Activated CD8-positive, alpha-beta T cell treated with anti-CD3 and anti-CD28 coated beads for 36 hours (primary cell): ENCODE measurements at places on chromosomes 11 and 22.
A peak's percentile ranks its signal among the peaks of the same experiment; 100 is the strongest.

DNA sequence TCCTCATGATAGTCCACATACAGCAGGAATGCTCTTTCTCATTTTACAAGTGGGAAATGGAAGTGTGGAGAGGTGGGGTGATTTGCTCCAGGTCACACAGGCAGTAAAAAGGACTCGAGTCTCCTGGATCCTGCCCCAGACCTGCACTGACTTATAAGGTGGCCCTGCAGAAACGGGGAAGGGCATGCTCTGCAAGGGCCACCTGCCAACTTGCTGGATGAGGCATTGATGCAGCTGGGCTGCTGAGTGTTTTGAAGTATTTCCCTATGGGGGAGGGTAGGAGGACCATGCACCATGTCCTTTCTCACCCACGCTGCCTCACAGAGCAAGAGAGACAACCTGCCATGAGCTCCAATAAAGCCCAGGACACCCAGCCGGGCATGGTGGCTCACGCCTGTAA lies 36.9 kb downstream of the OR6Q1 start:
- no peak for DNase-seq

DNA sequence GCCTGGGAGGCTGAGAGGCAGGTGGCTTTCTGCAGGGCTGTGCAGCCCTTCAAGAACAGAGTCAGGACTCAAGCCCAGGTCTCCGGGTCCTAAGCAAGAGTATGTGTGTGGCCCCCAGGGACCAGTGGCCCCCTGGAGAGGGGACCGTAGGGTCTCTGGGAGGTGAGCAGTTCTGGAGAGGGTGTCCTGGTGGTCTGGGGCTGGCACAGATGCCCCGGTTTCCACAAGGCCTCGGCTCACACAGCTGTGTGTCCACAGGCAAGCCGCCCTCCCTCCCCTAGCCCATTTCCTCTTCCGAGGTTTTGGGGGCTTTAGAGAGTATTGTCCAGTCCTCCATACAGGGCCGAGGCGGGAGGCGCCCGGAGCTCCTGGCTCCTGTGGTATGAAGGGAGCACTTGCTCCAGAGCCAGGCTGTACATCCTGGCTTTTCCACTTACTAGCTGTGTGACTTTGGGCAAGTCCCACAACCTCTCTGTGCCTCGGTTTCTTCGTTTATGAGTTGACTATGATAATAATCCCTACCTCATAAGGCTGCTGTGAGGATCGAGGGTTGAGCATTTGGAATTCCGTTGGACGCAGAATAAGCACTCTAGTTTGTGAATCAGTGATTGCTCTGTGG lies 3.4 kb upstream of the RPS19BP1 start:
- DNase-seq = no peak

- DNase-seq = peak; percentile 87
Observed at GRCh38 chr11:133966921-133967598, 10.3 kb upstream of the IGSF9B start.

DNA sequence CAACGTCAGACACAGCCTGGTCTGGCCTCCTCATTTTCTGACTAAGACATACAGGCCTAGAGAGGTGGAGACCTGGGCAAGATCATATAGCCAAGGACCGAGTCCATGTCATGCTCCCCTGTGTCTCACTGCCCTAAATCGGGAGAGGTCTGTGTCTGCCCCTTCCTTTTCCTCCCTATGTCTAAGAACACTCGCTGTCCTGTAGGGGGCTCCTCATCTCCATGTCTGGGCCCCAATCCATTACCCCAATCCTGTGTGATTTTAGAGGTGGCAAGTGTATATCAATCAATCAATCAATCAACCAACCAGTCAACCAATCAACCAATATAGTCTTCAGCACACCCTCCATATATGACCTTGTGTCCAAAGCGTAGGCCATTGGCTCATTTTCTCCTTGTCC lies 125.7 kb downstream of the KIRREL3 start:
- DNase-seq = no peak

GRCh38 chr11:109309153-109309552 lies 112.8 kb upstream of the C11orf87 start:
- no peak for DNase-seq

- DNase-seq = no peak
Observed at GRCh38 chr22:20951932-20952380, 15.1 kb upstream of the AIFM3 start.

DNA sequence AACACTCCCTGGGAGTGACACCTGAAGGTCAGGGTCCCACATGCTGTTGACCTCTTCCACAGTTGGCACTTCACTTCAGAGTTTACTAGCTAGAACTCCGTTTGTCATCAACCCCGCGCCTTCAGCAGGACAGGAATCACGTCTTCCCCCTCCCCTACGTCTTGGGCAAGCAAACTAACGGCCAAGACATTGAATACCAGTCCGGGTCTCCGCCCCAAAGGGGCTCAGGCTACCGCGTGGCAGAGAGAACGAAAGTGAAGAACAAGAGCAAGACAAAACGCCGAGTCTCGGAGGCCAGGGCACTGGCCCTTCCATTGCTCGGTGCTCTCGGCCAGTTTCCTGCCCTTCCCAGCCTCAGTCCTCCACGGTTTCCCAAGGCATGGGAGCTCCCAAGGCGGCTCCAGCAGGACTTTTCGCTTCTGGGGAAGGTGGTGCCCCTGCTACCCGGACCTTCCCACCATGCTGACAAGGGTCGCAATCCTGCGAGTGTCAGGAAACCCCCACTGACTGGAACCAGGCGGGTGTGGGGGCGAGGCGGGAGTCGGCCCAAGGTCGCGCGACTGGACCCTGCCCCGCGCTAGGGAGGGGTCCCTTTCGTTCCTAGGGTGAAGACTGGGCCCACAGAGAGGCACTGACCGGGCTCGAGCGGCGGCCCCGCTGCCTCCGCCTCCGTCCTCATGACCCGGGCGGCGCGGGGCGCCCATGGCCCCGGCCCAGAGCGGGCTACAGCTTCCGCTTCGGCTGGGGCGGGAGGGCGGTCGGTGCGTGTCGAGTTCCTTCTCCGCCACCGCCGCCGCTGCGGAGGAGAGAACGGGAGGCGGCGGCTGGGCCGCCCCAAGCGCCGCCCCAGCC lies at the start of gene GUCD1:
TSS of gene GUCD1 (minus strand) at position 826 of the 852 bp plus-strand sequence. CDS start at position 679, 147 bp downstream.
- DNase-seq = peak; percentile 51

DNA sequence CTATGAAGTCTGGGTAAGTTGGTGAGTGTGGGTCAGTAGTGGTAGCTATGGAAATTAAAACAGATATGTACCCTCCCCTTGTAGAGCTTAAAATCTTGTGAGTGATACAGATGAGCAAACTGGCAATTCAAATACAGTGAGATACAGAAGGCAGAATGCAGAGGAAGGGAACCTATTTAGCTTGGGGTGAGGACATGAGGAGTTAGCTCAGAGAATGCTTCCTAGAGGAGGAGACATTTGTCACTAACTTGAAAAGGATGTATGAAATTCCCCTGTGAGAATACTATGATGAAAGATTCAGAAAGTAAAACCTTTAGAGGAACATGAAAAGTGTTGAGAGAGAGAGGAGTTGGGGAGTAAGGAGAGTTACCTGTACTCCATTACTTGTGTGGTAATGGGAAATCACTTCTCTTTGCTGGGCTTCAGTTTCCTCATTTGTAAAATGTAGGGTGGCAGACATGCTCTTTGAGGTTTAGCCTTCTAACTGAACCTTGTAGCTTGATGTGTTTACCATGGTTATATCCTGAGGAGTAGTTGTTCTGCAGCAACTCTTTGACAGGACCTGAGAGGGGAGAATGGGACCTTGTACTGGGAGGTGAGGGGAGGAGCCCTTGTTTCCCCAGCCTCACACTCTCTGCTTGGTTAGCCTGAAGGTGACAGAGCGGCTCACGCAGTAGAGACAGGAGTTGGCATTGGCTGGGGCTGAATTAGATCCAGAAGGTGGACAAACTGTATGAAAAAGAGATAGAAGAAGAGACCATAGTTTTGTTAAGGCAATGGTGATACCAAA lies 17.9 kb downstream of the SWAP70 start:
- DNase-seq = no peak

DNA sequence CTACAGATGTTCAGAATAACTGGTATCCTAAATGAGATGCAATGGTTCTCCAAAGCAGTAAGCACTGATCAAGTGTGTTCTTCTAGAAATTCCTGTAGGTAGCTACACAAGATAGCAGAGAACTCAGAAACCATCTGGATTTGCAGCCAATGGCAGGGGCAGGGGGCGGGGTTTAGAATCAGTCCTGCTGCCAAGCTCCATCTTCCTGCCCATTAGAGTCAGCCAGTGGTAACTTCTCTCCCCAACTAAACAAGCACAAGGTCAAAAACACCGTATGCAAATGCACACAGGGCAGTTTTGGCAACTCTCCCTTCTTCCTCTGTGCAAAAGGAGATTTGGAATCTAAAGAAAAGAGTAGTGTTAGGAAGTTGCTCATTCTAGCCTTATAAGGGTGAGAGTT lies 237.5 kb upstream of the CCDC90B start:
- DNase-seq = no peak

GRCh38 chr11:45616802-45617549 lies 48.4 kb downstream of the CHST1 start:
- DNase-seq = no peak

DNA sequence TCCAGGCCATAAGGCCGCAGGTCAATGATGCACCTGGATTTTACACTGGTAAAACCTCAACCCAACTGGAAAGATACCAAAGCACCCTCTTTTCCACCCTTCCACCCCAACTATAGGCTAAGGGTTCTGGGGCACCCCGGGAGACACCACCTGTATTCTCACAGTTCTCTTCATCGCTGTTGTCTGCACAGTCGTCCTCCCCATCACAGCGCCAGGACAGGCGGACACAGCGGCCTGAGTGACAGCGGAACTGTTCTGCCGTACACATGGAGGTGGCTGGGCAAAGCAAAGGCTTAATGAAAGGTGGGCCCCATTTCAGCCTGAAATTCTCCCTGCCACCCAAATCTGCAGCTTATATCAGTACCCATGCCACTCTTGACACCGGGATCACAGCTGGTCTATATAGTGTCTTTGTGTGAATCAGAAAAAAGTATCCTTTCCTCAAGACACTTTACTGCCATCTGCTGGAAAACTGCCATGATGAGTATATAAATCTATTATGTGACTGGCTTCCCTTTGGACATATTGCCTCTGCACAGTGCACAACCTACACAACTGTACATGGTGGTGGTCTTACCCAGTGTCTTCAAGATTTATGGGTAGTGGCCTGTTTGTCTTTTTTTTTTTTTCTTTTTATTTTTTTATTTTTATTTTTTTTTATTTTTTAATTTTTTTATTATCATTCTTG lies 21.5 kb downstream of the LRP4 start:
- no peak for DNase-seq
